A549 treated with CpdA at 1 μM for 4 hours (cell line): ENCODE measurements at places on chromosomes 4 and X. TPM values are rescaled to one million over a fixed set of nuclear protein-coding genes. Genes with fewer than 3 reads are reported as not detected.

Gene ADH1C
- not detected in 5 replicates for total RNA-seq

Gene PCDH18
- total RNA-seq, result 0.02 TPM in 1 of 5 replicates, not detected in the others

Gene TXK
- 0.14 to 0.34 TPM (median 0.16 TPM) in 5 replicates for total RNA-seq

Gene PLXNA3
- total RNA-seq, result 9.0 to 14.6 TPM (median 13.0 TPM) in 5 replicates

Gene NLGN4X
- not detected in 5 replicates for total RNA-seq

Gene NOX1
- total RNA-seq, result 0.03 to 0.17 TPM in 2 of 5 replicates, not detected in the others

Gene FANCB
- 2.7 to 4.0 TPM (median 3.4 TPM) in 5 replicates for total RNA-seq

Gene PNMA3
- 0.17 to 0.25 TPM (median 0.21 TPM) in 5 replicates for total RNA-seq

Gene CCKAR
- not detected in 5 replicates for total RNA-seq

Gene FOXR2
- not detected in 5 replicates for total RNA-seq

Gene GAGE12J
- not detected in 5 replicates for total RNA-seq

Gene SYNPO2
- total RNA-seq, result 1.1 to 1.8 TPM (median 1.5 TPM) in 5 replicates

Gene ADGRL3
- 0.01 to 0.05 TPM (median 0.02 TPM) in 3 of 5 replicates, not detected in the others for total RNA-seq

Gene AVPR2
- total RNA-seq, result 0.07 to 0.12 TPM in 2 of 5 replicates, not detected in the others

Gene MTTP
- 0.06 TPM in 1 of 5 replicates, not detected in the others for total RNA-seq

Gene GUCY2F
- not detected in 5 replicates for total RNA-seq

Gene MORC4
- 32.8 to 54.1 TPM (median 37.2 TPM) in 5 replicates for total RNA-seq

Gene NUDT10
- total RNA-seq, result 0.28 to 0.67 TPM (median 0.38 TPM) in 5 replicates

Gene PAGE2
- total RNA-seq, result not detected in 5 replicates

Gene NAP1L3
- 0.21 to 0.43 TPM (median 0.26 TPM) in 5 replicates for total RNA-seq

Gene AFP
- 1.7 to 8.9 TPM (median 2.2 TPM) in 5 replicates for total RNA-seq

Gene MAGEB17
- total RNA-seq, result 0.03 TPM in 1 of 5 replicates, not detected in the others

Gene S100G
- total RNA-seq, result not detected in 5 replicates

Gene CXCL10
- total RNA-seq, result 0.07 to 0.27 TPM (median 0.12 TPM) in 3 of 5 replicates, not detected in the others

Gene CYLC1
- total RNA-seq, result not detected in 5 replicates

Gene ARMCX2
- total RNA-seq, result 0.07 TPM in 1 of 5 replicates, not detected in the others

Gene IL21
- total RNA-seq, result not detected in 5 replicates

Gene ZFYVE28
- 2.0 to 2.6 TPM (median 2.2 TPM) in 5 replicates for total RNA-seq

Gene SSX5
- total RNA-seq, result not detected in 5 replicates
